Stimulated activated CD4-positive, alpha-beta T cell treated with anti-CD3 and anti-CD28 coated beads, Interleukin-12 subunit alpha, Interleukin-12 subunit beta, amount 100 ng/mL, for 24 hours (primary cell): ENCODE measurements at places on chromosomes 6 and 20.

GRCh38 chr20:38065764-38066375 lies 32.3 kb downstream of the RPRD1B start:
- no peak for DNase-seq

DNA sequence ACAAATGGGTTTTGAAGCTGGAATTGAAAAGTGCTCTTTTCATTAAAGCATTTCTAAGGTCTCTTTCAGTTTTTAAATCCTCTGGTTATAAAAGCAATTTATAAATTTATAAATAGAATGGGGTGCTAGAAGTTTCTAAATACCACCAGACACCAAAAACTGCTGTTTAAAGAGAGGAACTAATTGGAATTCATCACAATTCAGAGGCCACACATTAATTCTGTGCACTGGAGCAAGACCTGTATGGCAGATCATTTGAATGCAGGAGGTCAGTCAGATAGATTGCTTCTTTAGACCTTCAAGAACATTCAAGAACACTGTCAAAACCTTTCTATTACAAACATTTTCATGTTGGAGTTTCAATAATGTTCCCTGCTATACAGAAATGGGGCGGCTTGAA lies 55.1 kb downstream of the ALDH8A1 start:
- no peak for DNase-seq

DNA sequence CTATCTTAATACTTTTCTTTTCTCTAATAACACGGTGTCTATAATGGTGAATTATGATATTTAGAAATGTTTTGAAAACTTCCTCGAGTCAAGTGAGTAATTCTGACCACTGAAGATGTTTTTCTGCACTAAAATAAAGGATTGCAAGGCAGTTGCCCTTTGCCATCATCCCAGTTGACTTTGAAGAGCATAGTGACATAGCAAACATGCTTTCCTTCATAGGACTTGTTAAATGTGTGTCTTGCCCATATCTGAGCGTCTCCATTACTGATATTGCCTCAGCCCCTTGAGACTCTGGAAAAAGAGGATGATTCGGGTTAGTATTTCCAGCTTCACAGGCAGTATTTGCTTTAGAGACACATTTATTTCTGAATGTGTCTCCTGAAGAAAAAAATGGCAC lies 125.2 kb upstream of the MCHR2 start:
- no peak for DNase-seq

- DNase-seq: no peak
Measured at GRCh38 chr20:21609981-21610380, 95.5 kb upstream of the PAX1 start.

DNA sequence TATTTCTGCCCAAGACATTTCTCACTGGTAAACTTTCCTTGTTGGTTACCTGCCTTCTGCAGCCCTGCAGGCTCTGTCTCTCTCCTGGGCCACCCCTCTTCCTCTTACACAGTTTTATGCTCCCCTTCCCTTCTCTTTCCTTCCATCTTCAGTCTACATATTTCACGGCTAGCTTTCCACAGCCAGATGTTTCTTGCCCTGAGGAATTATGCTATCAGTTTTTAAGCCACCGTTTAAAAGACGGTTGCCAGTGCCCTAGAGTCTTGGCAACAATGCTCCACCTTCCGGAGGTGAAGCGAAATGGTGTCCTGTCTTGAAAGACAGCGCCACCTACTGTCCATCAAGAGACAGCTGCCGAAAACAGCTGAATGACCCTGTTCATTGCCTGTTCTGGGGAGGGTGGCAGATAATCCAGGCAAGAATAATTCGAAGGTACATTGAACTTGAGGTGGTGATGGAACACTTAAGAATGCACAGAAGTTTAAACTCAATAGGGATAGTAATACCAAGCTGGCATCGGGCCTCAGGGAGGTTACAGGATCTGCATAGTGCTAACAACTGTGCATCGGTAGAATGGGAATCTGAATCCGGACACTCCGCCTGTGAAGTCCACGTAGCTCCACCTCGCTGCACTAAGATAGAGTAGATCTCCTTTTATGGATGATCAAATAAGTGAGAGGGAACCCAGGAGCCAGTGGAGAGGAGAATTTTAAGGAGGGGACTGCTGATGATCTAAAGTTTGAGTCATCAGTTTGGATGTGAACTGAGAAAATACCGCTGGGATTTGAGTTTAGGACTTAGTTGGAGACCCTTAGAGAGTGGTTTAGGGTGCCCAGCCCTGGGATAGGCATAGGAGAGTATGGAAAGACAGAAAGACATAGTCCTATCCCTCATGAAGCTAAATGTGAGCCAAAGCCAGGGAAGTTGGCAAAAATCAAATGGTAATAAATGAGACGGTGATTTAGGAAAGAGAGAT lies 4.8 kb upstream of the TRIM40 start:
- DNase-seq: peak; percentile 36

DNA sequence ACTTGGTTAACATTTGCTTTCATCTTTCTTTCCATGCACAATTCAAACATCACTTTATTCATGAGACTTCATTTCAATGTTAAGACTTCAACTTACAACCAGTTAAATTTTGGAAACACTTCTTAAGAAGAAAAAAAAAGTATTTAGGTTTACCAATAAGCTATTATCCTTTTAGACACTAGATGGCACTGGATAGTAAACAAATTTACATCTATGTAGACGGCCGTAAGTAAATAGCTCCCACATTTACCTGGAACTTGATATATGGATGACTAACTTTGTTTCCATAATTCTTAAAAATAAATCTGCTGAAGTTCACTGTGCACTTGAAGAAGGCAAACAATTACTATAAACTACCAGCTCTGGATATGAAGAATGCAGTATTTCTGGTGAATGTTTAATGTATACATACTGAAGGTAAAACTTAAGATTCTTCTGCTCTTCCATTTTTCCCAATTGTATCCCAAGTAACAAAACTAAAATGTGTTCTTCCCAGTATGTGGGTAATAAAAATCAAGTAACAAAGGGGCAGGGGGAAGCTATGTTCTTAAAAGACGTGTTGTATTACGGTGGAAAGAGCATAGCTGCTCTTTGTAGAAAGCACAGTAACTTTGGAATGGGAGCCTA lies 130.6 kb upstream of the C6orf118 start:
- DNase-seq: no peak

DNA sequence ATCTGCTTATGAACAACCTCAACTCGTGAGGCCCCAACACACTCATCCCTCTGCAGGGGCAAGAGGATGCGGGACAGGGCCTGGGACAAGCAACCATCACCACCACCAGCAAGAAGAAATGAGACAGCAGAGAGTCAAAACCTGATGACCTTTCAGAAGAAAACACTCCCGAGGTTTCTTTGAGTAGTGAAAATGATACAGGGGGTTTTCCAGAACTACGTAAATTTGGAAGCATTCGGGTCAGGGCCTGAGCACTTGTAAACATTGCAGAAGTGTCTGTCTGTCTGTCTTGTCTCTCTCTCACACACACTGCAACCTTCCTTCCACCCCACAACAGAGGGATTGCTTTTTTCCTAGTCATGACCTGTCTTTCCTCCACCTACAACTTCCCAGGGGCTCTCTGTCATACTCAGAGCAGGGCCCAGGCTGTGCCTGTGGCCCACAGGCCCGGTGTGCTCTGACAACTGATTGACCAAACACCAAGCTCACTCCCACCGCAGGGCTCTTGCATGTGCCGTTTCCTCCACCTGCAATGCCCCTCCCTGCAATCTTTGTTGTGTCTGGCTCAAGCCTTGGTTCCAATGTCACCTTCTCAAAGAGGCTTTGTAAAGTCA lies 90.9 kb downstream of the BMP7 start:
- no peak for DNase-seq

- DNase-seq: no peak
Measured at GRCh38 chr6:161133963-161134362, 139.9 kb downstream of the AGPAT4 start.

- peak; percentile 31 for DNase-seq
Measured at GRCh38 chr6:149060300-149060984, 257.1 kb upstream of the TAB2 start.
